ENCODE measurements at places on chromosomes 12 and 14.

- peak; percentile 61 for DNase-seq
These were observed 6.8 kb downstream of the ART4 start for GRCh38 chr12:14836336-14837210.

DNA sequence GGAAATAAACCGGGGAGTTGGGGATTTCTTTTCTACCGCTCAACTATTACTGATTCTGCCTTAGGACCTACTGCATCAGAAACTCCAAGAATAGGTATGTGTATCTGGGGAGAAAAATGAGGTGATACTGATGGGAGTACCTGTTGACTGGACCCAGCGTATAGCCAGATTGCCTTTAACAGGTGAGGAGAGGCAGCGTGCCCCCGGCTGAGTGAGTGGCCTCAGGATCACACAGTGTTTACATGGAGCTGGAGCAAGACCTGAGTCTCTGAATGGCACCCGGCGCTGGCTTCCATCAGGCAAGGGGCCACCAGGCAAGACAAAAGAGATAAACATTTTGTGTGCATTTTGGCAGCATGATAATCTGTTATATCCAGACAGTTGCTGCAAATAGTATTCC, 496.2 kb downstream of the EGLN3 start:
- no peak for DNase-seq

GRCh38 chr14:33045760-33046159, 107.1 kb downstream of the NPAS3 start:
- DNase-seq = no peak

GRCh38 chr14:65972346-65972870, 513.8 kb upstream of the CCDC196 start:
- no peak for DNase-seq

DNA sequence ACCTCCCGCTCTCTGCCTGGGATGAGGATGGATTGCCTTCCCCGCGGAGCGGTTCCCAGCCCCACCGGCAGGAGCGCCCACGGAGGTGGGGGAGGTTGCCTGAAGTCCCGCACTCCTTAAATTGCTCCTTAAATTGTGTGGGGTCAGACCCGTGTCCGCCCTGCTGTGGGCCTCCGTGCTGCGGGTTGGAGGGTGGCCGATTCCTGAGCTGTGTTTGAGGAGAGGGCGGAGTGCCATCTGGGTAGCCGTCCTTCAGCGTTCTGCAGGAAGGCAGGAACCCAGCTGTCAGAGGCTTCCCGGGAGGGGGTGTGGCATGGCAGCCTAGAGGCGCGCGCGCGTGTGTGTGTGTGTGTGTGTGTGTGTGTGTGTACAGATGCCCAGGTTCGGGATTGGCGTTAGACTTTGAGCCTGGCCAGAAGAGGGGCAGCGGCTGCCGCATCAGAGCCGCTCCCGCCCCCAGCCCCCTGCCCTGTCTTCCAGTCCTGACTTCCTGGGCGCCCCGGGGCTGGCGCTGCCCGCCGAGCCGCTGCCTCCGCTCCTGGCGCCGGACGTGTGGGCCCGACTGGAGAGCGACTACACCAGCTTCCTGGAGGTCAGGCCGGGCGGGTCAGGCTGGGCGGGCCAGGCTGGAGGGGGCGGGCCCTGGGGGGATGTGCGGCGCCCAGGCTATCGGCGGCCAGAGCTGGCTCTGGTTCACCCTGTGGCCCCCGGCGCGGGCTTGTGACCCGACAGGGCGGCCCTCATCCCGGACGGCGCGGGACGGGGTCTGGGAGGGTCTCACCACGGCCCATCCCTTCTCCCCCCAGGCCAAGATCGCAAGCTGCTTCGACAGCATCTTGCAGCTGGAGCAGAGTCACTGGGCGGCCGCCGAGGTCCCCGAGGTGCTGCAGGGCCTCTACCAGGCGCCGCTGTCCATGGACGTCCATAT, 9.2 kb downstream of the EXOC3L4 start:
- no peak for DNase-seq

DNA sequence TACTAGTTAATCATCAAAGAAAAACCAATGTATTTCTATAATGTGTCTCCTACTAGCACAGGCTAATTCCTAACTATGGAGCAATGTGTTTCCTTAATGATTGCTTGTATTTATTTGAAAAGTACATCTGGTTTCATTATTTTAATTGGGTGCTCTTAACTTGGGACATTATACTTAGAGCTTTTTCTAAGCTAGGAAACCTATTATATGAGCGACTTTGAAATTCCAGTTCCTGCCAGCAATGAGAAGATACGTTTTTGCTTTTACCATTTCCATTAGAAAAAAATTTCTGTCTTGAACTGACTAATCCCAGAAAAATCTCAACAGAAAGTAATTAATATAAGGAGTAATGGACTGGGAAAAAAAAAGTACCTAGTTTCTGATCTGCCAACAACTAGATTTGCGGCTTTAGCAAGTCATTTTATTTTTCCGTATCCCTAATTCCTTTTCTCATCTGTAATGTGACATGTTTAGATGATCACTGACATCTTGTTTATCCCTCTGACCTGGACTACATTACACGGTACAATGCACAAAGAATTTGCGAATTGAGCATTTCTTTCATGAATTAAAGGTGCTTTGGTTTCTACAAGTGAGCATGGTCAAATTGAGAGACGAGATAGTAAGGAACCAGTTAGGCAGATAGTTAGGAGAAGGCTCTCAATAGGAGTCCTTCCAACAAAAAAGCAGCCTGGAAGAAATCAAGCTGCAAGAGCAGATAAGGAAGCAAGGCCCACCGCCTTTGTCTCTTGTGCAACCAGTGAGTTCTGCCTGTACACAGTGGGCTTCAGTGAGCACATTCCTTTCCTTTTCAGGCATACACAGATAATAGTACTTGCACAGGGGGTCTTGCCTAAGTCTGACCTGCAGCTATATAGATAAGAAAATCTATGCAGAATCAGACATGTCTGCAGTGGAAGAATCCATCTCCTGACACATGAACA, 1765.0 kb upstream of the FLRT2 start:
- DNase-seq = no peak

DNA sequence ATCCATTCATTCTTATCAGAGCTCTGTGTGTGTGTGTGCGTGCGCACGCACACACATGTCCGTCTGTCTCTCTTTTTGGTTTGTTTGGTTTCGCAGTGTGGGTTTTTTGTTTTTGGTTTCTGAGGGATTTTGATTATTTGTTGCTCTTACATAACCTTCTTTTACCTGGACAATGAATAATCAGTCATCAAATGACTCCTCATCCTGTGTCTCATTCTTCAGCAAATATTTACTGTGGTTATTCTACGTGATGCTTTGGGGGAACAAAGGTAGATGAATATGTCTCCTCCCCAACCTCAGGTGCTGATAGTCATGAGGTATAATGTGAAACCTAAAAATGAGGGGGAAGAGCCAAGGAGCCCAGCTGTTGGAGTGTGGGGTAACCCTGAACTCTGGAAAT, 92.4 kb downstream of the SAMD4A start:
- DNase-seq = no peak

DNA sequence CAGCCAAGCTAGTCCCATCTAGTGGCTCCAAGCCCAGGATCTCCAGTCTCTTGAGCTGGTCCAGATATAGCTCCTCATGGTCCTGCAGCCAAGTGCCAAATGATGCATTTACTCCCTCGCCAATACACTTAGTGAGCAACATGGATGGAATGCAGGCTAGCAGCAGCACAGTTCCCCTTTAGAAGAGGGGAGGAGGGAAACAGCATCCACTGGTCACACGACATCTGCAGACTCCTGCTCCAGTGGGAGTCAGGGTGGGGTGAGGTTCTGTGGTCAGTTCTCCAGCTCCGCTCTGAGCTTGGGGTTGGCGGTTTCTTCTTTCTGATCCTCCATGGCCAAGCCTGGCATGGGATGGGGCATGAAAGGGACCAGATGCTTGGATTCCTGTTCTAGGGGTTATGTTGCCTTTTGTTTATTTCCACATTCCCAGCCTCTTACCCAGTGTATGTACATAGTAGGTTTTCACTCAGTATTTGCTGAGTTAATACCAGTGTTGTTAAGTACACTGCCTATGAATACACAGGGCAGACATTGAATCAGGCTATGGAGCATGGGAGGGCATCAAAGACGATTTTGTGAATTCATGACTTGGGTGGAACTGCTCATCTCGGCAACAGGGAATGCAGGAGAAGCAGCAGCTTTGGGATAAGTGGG, 57.3 kb downstream of the GALNT16 start:
- DNase-seq = peak; percentile 91

DNA sequence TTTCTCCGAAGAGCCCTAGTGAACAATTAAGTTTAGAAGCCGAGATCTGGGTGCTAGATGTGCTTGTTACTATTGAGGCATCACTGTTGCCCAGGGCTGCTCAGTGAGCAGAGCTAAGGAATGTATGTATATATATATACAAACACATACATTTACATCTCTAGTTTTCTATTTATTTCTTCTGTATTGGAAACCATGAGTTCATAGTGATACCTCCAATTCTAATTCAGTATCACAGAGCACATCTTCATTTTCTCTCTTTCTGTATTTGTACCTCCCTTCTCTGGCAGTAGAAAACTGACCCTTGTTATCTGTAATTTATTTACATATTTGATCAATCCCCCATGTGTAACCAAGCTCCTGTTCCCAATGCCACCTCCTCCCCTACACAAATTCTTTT, 40.7 kb upstream of the FUT8 start:
- no peak for DNase-seq

GRCh38 chr12:104792570-104792969, 165.5 kb downstream of the SLC41A2 start:
- peak; percentile 54 for DNase-seq

GRCh38 chr12:6345319-6346091, 3.6 kb upstream of the TNFRSF1A start:
- DNase-seq = peak; percentile 77
